SW 1271 (cell line): ENCODE measurements at places on chromosomes 1 and 21.
A peak's percentile ranks its signal among the peaks of the same experiment; 100 is the strongest.

DNA sequence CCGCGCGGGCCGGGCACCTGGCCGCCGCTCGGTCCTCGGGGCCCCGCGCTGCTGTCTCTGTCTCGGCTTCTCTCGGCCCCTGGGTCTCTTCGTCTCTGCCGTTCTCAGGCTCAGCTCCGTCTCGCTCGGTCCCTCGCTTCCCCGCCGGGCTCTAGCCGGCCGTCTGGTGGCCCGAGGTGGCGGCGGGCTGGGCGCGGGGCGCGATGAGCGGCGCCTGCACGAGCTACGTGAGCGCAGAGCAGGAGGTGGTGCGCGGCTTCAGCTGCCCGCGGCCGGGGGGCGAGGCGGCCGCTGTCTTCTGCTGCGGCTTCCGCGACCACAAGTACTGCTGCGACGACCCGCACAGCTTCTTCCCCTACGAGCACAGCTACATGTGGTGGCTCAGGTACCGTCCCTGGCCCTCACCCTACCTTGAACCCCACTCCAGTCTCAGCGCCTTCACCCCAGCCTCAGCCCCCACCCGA, 355 bp downstream of the SHISAL2A start:
- no peak for DNase-seq

DNA sequence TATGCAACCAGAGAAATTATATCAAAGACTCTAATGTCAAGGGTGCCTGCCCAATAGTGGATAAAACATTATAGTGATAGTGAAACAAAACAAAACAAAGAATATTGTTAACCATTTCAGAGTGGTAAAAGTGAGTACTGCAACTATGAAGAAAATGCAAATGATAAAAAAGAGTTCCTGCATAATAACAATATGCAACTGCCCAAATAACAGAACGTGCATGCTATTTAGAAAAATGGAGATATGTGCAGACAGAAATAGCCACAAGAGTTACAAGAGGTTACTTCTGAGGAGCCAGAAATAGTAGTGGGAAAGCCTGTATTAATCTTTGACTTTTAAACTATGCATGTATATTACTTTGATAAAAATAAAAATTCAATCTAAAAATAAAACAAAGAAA, 302.5 kb downstream of the NEGR1 start:
- no peak for DNase-seq

DNA sequence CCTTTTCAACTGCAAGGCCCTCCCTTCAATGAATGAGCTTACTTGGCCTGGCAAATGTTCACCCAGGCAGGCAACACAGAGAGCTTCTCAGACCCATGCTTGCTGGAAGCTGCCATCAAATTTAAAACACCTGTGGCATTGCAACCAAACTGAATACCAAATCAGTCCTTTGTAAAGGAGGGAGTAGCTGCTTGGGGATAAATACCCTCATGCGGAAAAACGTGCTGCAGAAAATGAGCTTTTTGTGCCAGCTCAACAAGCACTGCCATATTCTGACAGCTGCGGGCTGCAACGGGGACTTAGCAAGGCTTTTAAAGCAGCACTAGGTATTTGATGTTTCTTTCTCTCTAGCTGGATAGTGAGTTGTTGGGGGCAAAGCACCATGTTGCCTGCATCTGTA, 119.7 kb downstream of the PLPPR4 start:
- DNase-seq: no peak

DNA sequence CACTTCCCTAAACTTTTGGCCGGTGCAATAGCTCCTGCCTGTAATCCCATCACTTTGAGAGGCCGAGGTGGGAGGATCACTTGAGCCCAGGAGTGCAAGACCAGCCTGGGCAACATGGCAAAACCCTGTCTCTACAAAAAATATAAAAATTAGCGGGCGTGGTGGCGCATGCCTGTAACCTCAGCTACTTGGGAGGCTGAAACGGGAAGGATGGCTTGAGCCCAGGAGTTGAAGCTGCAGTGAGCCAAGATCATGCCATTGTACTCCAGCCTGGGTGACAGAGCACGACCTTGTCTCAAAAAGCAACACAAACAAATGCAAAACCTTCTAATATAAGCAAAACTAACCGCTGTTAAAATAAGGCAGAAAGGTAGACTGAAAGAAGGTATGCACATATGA, 25.9 kb downstream of the TMEM51 start:
- no peak for DNase-seq

- DNase-seq: no peak
These were observed 32.3 kb downstream of the HRNR start for GRCh38 chr1:152191711-152192110.

GRCh38 chr1:181219938-181220337, 131.4 kb downstream of the IER5 start:
- DNase-seq: no peak

DNA sequence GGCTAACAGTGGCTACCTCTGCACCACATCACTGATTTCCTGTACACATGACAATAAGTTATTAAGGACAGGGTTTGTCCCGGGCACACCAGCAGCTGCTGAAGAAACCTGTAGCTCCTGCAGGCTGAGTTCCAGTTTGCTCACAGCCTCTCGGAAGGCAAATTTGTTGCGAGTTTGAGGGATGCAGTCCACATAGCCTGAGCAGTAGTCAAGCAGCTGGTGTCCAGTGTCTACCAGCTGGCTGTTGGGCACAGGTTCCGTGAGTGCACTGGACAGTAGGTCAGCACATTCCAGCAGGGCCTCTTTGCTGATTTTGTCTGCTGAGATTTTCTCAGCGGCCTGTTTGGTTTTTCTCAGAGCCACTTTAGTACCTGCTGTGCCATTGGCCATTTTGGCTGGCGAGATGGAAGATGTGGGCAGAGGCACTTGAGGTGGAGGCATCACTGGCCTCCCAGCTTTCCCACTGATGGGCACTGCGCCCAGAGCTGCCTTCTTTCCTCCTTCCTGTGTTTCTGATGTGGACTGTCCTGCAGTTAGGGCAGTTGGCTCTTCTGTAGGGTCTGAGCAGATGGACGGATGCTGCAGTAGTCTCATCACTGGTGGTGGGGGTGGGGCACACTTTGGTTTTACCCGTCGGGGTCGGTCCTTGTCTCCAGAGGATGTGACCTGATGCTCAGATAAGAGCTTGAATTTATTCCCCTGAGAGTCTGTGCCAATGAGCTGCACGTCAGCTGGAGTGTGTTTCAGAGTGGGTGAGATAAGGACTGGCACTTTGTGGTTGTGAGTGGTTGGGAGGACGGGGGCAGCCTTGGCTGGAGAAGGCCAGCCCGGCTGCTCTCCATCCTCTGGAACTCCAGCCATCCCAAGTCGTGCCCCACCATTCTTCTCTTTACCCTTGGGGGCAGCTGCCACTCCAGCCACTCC, 26.1 kb downstream of the TOR3A start:
- no peak for DNase-seq

- DNase-seq: no peak
These were observed 36.5 kb downstream of the MACO1 start for GRCh38 chr1:25467193-25467592.

- DNase-seq: no peak
These were observed 19.1 kb downstream of the RPAP2 start for GRCh38 chr1:92317836-92318493.

DNA sequence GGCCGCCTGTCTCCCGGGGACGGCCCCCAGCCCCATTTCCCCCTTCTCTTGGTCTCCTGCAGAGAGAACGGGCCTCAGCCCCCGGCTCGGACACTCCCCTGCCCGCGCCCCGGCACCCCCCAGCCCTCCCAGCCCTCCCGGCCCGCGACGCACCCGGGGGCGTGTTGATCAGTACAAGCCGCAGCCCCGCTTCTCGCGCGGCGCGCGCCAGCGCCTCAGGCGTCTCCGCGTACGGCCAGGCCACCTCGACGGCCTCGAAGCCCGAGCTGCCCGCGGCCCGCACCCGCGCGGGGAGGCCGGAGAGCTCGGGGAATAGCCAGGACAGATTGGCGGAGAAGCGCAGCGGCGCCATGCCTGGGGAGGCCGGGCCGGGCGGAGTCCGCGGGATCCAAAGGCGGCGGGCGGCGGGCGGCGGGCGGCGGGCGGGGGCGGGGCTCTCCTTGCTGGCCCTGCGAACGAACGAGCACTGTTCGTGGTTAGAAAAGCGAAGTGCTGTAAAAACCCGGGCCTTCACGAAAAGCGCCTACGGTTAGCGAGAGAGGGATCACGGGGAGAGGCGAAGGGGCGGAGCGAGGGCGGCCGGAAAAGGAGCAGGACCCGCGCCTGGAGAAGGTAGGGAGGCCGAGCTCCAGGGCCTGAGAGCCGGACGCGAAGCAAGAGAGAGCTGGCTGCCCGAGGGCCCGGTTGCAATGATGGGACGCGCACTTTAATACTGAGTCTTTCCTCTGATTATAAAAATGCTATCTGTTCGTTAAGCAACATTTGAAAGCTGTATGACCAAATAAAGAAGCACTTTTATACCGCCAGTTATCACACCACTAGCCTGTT, at the start of gene HYI:
Gene HYI, minus strand, starts transcription at position 490 of the 828 bp plus-strand sequence. Its CDS starts 138 bp downstream, at position 352.
- peak; percentile 73 for DNase-seq

DNA sequence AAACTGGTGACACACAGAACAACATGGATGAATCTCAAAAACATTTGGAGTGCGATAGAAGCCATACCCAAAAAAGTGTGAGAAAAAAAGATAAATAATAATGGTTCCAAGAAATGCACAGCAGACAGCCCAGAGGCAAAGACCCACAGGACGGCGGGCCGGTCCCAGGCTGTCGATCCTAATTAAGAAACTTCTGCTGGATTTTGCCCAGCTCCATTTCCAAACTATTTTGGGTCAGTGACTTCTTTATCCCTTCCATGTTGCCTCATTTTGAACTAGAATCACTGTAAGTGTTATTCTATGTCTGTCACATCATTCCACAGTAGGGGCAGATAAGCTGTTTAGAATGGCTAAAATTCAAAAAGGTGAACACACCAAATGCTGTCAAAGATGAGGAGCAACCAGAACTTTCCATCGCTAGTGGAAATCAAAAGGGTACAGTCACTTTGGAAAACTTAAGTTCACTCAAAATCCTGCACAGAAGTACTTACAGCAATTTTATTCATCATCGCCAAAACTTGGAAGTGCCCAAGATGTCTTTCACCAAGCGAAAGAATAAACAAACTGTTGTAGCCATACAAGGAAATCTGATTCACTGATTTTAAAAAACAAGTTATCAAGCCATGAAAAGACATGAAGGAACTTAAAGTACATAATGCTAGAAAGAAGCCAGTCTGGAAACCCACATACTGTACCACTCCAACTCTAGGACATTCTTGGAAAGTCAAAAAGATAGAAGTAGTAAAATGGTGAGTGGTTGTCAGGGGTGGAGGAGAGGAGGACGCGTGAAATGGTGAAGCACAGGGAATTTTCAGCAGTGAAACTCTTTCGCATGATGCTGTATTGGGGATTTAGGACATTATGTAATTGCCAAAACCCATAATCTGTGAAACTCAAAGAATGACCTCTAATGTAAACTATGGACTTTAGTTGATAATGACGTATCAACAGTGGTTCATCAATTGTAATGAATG, 7.5 kb downstream of the NBPF1 start:
- DNase-seq: no peak

- DNase-seq: no peak
These were observed 30.9 kb downstream of the RCAN1 start for GRCh38 chr21:34583926-34584563.

DNA sequence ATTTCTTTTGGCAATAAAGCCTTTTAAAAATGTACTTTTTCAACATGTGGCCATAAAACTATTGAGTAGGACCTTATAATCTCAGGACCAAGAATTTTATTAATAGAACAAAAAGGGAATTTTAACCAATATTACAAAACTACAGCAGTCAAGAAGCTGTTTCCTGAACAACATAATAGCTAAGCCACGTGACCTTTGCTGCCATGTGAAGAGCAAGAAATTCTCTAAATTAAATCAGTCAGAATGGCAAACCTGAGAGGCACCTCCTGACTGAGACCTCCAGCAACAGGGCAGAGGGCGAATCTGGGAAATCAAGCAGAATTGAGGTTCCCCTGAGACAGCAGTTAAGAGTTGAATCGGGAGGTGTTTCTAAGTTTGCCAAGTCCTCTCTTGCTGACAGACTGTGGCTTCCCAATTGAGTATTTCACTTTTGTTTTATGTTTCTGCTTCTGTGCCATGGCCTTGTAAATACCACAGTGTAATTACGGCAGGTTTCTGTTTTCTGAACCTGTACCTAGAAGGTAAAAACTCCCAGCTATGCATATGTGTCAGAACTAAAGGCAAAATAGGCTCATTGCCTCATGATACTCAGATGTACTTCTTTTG, 358.4 kb downstream of the NTNG1 start:
- DNase-seq: no peak

DNA sequence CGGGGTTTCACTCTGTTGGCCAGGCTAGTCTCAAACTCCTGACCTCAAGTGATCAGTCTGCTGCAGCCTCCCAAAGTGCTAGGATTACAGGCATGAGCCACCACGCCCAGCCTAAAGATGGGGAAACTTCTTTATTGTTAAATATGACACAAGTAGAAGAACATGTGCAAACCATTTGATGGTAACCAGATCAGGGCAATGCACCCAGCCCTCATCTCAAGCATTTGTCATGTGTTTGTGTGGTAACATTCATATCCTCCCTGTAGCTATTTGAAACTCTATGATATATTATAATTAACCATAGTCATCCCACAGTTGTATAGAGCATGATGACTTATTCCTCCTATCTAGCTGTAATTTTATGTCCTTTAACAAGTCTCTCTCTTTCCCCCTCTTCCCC, 119.5 kb upstream of the TMPRSS2 start:
- DNase-seq: no peak

GRCh38 chr1:102640312-102640711, 468.0 kb downstream of the COL11A1 start:
- DNase-seq: no peak

DNA sequence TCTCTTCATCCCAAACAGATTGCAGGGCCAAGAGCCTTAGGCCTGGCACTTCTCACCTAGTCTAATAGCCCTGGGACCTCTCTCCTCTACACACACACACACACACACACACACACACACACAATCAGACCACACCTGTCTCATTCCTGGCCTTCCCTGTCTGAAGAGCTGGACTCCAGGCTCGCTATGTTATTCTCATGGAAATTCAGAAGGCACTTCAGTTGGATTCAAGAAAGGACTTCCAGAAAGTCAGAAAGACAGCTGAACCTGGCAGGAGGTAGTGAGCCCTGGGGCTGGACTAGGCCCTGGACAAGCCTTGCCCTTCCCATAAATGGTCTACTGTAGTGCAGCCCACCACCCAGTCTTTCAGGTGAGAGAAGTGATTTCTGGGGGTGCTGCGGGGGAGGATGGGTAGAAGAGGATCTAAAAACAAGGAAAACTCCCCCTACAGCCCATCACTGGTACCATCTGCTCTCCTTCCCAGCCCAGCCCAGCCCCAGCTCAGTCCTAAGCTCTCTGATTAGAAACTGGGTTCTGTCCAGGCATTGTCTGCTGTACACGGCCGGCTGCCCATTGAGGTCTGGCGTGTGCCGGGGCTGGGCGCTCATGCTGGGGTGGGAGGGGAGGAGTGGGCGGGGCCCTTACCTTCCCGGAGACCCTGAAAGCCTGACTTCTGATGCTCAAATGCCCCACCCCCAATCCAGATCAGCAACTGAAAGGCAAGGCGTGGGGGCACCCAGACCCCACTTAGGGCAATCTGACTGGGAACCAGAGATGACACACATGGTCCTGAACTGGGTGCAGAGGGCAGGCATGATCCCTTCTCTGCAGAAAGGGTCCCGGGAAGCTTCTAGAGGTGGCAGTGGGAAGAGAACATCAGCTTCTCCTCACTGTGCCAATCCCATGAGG, 2.5 kb downstream of the KIF21B start:
- no peak for DNase-seq

- DNase-seq: no peak
These were observed 67.3 kb upstream of the MAP10 start for GRCh38 chr1:232737917-232738316.

GRCh38 chr21:21247424-21247823, 249.2 kb downstream of the NCAM2 start:
- DNase-seq: no peak

GRCh38 chr1:87785386-87785785, 456.7 kb downstream of the LMO4 start:
- DNase-seq: no peak

GRCh38 chr1:153538315-153538821, 2.4 kb downstream of the S100A5 start:
- DNase-seq: no peak
